Hepatocyte (in vitro differentiated cells): ENCODE measurements at places on chromosomes 5 and 9. TPM values are rescaled to one million over a fixed set of nuclear protein-coding genes. Genes with fewer than 3 reads are reported as not detected.

DNA sequence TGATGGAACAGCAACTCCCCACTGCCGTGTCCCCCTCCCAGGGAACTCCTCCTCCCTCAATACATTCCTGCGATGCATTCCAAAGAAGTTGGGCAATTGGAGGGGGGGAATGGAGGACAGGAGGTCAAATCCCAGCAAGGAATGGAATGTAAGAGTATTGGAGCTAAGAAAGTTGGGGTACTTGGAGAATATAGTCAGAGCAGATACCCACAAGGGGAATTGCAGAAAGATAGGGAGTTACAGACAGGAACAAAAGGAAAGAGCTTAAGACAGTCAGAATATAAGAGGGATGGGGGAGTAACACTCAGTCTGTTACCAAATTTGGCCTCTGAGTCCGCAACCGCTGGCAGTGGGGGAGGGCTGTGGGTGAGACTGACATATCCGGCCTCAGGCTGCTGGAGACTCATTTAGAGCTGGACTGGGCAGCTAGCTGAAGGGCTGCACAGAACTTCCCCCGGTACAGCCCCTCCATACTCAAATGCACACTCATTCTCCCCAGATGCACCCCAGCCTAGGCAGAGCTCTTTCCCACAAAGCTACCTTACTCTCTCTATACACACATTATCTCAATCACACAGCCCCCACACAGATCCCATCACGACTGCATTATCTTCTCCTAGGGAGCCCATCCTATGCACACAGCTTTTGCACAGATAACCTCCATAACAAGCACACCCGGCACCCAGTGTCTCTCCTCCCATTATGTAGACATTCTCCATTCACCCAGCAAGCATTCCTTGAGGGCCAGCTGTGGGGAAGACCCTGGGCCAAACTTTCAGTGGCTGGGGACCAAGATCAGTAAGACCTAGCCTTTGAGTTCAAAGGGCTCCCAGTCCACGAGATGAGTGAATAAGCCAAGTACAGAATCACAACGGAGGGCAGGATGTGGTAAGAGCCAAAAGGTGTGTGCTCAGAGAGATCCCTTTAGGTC is 3.7 kb downstream of the TLN1 start:
- peak overlapping the region; percentile 92 for H3K27ac ChIP-seq
- DNase-seq, result peak; percentile 66

DNA sequence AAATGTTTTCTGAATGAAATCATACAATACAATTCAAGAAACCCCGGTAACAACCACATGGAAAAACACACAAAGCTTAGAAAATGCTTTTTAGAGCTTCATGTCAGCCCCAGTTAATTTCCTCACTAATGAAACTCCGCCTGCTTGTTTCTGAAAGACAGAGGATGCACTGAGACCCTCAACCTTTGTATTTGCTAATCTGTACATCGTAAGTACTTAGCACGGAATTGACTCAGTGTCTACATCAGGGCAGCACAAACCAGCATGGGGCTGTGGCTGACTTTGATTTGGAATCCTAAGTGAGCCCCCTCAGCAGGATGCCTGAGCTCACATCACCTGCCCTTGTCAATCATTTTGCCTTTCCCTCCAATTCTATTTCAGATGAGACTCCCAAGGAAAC is 499.1 kb upstream of the MPDZ start:
- H3K27me3 ChIP-seq, result no peaks in the 10 kb centered on the region
- no peaks in the 10 kb centered on the region for H3K4me1 ChIP-seq
- no peak overlapping the region for H3K4me3 ChIP-seq
- H3K27ac ChIP-seq, result no peak overlapping the region

Gene DDX4
- total RNA-seq, result 0.17 TPM in 1 of 2 replicates, not detected in the other

Gene CCNI2
- 1.2 and 1.4 TPM in 2 replicates for total RNA-seq

GRCh38 chr5:78895616-78896015 is 89.5 kb downstream of the ARSB start:
- H3K27ac ChIP-seq, result no peak overlapping the region
- no peaks in the 10 kb centered on the region for H3K36me3 ChIP-seq
- H3K4me1 ChIP-seq, result no peaks in the 10 kb centered on the region
- no peaks in the 10 kb centered on the region for H3K27me3 ChIP-seq
- H3K4me3 ChIP-seq, result no peak overlapping the region
- peak; percentile 11 for DNase-seq

GRCh38 chr9:106296426-106296825 is 566.5 kb upstream of the ZNF462 start:
- H3K27me3 ChIP-seq, result no peaks in the 10 kb centered on the region
- DNase-seq, result no peak
- H3K27ac ChIP-seq, result no peak overlapping the region
- no peak overlapping the region for H3K4me3 ChIP-seq

Gene HACD4
- total RNA-seq, result 1.2 and 1.3 TPM in 2 replicates

- no peak overlapping the region for H3K4me3 ChIP-seq
- DNase-seq, result peak; percentile 63
- peak overlapping the region; percentile 97 for H3K27ac ChIP-seq
Observed at GRCh38 chr5:160262151-160263074, 33.1 kb downstream of the FABP6 start.

GRCh38 chr5:23446424-23446823 is 61.0 kb upstream of the PRDM9 start:
- no peak overlapping the region for H3K27ac ChIP-seq
- H3K27me3 ChIP-seq, result no peaks in the 10 kb centered on the region
- peak; percentile 17 for DNase-seq
- H3K4me3 ChIP-seq, result no peak overlapping the region

DNA sequence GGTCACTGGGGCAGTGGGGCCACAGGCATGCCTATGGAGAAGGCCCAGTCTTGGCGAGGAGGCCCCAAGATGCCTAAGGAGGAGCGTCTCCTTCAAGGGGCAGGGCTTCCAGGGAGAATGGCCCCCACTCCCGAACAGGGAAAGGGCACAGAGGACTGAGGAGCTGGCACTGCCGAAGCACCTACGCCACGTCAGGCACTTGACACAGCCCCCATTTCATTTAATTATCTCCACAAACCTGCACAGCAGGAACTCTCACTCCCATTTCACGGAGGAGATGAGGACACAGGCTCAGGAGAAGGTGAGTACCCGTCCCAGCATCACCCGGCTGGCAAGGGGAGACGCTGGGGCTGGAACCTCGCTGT is 26.0 kb downstream of the EGR1 start:
- peak overlapping the region; percentile 75 for H3K4me3 ChIP-seq
- H3K27me3 ChIP-seq, result no peaks in the 10 kb centered on the region
- H3K4me1 ChIP-seq, result peaks cover 32% of the 10 kb centered on the region
- H3K27ac ChIP-seq, result no peak overlapping the region

GRCh38 chr5:150670948-150671310 is 9.9 kb downstream of the MYOZ3 start:
- H3K27ac ChIP-seq, result no peak overlapping the region
- DNase-seq, result no peak
- no peaks in the 10 kb centered on the region for H3K36me3 ChIP-seq
- peaks cover 17% of the 10 kb centered on the region for H3K27me3 ChIP-seq

Gene SLC46A2
- total RNA-seq, result not detected in 2 replicates

DNA sequence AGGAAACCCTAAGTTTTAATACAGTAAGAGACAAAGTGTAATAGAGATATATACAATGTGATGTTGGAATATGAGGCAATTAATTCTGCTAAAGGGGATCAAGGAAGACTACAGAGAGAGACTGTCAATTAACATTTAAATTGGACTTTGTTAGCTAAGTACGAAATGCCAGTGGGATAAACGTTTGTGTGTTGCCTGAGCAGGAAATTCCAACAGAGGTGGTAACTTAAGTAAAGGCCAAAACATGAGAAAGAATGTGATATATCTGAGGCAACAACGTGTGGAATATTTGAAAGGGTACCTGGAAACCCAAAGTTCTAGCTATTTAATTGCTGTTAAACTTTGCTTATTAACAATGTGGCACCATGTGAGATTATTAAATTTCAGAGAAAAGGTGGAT is 1666.9 kb upstream of the WWC1 start:
- H3K27ac ChIP-seq, result peak overlapping the region; percentile 14
- H3K4me3 ChIP-seq, result no peak overlapping the region
- H3K27me3 ChIP-seq, result no peaks in the 10 kb centered on the region

GRCh38 chr5:133797167-133797566 is 171.3 kb downstream of the C5orf15 start:
- H3K27ac ChIP-seq, result no peak overlapping the region
- no peaks in the 10 kb centered on the region for H3K27me3 ChIP-seq
- no peak overlapping the region for H3K4me3 ChIP-seq
- H3K4me1 ChIP-seq, result peaks cover 5% of the 10 kb centered on the region

Gene KCNT1
- total RNA-seq, result 0.40 TPM in 1 of 2 replicates, not detected in the other

GRCh38 chr5:168696611-168697010 is 117.4 kb upstream of the PANK3 start:
- H3K27ac ChIP-seq, result no peak overlapping the region
- H3K4me3 ChIP-seq, result no peak overlapping the region
- no peaks in the 10 kb centered on the region for H3K27me3 ChIP-seq
- DNase-seq, result no peak
- H3K36me3 ChIP-seq, result no peaks in the 10 kb centered on the region

- H3K27ac ChIP-seq, result no peak overlapping the region
- H3K4me1 ChIP-seq, result peaks cover 5% of the 10 kb centered on the region
- no peaks in the 10 kb centered on the region for H3K36me3 ChIP-seq
- H3K4me3 ChIP-seq, result no peak overlapping the region
Observed at GRCh38 chr9:79565245-79565644, 6.5 kb upstream of the TLE4 start.

DNA sequence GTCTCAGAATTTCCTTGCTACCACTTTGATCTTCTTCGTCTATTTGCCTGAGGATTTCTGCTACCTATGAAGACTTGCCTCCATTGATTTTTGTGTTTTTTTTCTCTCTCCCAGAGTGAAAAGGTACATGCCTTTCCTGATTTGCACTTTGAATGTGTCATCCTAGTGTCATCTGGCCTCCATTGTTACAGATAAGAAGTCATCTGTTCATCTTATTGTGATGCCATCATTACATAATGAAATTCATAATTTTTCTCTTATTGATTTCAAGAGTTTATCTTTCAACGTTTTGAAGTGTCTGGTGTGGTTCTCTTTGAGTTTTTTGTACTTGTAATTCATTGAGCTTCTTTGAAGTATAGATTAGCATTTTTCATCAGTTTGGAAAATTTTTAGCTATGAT is 144.8 kb downstream of the SH3GL2 start:
- H3K4me3 ChIP-seq, result no peak overlapping the region
- H3K4me1 ChIP-seq, result no peaks in the 10 kb centered on the region
- no peaks in the 10 kb centered on the region for H3K36me3 ChIP-seq
- no peak overlapping the region for H3K27ac ChIP-seq

Gene PRLR
- total RNA-seq, result 95.8 and 99.8 TPM in 2 replicates

- no peak for DNase-seq
- no peak overlapping the region for H3K27ac ChIP-seq
- no peaks in the 10 kb centered on the region for H3K4me1 ChIP-seq
- no peaks in the 10 kb centered on the region for H3K36me3 ChIP-seq
- no peaks in the 10 kb centered on the region for H3K27me3 ChIP-seq
- H3K4me3 ChIP-seq, result no peak overlapping the region
Observed at GRCh38 chr9:113427629-113428028, 17.1 kb downstream of the C9orf43 start.

- H3K27me3 ChIP-seq, result no peaks in the 10 kb centered on the region
- no peak for DNase-seq
- H3K27ac ChIP-seq, result no peak overlapping the region
- H3K36me3 ChIP-seq, result no peaks in the 10 kb centered on the region
- H3K4me3 ChIP-seq, result no peak overlapping the region
Observed at GRCh38 chr9:13485068-13485596, 205.6 kb upstream of the MPDZ start.

GRCh38 chr9:5852987-5853386 is 20.1 kb upstream of the ERMP1 start:
- DNase-seq, result no peak
- no peak overlapping the region for H3K4me3 ChIP-seq
- H3K4me1 ChIP-seq, result no peaks in the 10 kb centered on the region
- H3K27me3 ChIP-seq, result no peaks in the 10 kb centered on the region
- no peak overlapping the region for H3K27ac ChIP-seq

DNA sequence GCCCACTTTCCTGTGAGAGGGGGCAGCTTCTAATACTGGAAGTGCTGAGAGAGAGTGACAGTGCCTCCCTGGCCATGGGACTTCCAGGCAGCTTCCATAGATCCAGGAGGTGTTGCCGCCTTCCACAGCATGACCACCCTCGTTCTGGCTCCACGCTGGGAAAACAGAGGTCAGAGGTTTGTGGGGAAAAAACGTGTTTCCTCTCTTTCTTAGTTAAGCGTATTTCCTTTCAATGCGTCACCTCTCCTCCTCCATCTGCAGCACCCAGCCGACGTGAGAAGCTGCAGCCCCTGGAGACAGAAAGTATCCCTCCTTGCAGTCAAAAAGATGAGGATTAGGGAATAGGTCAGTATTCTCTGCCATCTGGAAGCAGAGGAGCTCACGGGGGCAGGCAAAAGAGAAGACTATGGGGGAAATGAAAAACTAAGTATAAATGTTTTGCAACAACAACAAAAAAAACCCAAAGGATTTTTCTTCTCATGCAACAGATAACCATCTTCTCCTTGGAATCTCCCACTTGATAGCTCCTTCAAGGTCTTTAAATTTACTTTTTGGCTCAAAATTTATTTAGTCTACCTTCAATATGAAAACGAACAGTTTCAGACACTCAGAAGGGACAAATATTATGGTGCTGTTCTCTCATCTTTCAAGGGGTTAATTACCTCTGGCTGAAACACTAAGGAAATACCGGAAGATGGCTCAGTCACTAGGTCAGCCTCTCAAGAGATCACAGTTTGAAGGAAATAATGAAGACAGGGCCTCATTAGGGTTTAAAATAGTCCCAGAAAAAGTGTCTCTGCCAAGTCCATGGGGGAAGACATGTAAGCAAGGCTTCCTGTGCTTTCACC is 38.0 kb downstream of the MTMR12 start:
- no peaks in the 10 kb centered on the region for H3K27me3 ChIP-seq
- peak overlapping the region; percentile 85 for H3K27ac ChIP-seq
- no peak overlapping the region for H3K4me3 ChIP-seq
- H3K4me1 ChIP-seq, result peaks cover 12% of the 10 kb centered on the region

GRCh38 chr5:168656633-168657032 is 77.5 kb upstream of the PANK3 start:
- H3K4me1 ChIP-seq, result peaks cover 46% of the 10 kb centered on the region
- peak overlapping the region; percentile 87 for H3K27ac ChIP-seq
- no peak overlapping the region for H3K4me3 ChIP-seq
- DNase-seq, result no peak
- no peaks in the 10 kb centered on the region for H3K36me3 ChIP-seq

Gene SPINK7
- not detected in 2 replicates for total RNA-seq

Gene GARIN3
- total RNA-seq, result not detected in 2 replicates

GRCh38 chr9:127910613-127911205 is 6.1 kb downstream of the ST6GALNAC4 start:
- no peaks in the 10 kb centered on the region for H3K36me3 ChIP-seq
- no peaks in the 10 kb centered on the region for H3K27me3 ChIP-seq
- peaks cover 16% of the 10 kb centered on the region for H3K4me1 ChIP-seq
- no peak overlapping the region for H3K4me3 ChIP-seq
- no peak overlapping the region for H3K27ac ChIP-seq
- DNase-seq, result no peak

DNA sequence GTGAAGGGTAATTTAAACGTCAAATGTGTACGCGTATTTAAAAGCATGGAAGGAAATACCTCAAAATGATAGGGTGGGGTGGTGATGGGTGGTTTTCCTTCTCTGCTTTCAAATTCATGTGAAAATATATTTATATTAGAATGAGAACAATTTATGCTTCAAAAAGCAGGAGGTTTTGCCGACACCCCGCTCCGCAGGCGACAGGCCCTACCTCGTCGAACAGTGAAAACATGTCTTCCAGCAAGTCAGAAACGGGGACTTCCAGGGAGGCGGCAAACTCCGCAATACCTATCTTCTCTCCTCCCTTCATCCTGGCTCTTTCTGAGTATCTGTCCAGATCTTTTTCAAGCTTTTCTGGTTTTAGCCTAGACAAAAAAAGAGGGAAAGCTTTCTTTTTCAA is 28.5 kb upstream of the SLC6A3 start:
- H3K4me1 ChIP-seq, result no peaks in the 10 kb centered on the region
- no peak overlapping the region for H3K4me3 ChIP-seq
- no peak for DNase-seq

Gene TMC1
- 0.20 TPM in 1 of 2 replicates, not detected in the other for total RNA-seq
